ENCODE measurements at places on chromosomes 3 and 15. TPM values are rescaled to one million over a fixed set of nuclear protein-coding genes. Genes with fewer than 3 reads are reported as not detected.

The UBE2E1 gene
- 43.7 TPM for polyA plus RNA-seq

The SNRK gene
- polyA plus RNA-seq: 9.3 TPM

The ECE2 gene
- not detected for polyA plus RNA-seq

The NANOGP8 gene
- 0.34 TPM for polyA plus RNA-seq

The PYDC2 gene
- not detected for polyA plus RNA-seq

The PIGX gene
- polyA plus RNA-seq: 8.3 TPM

The PDE8A gene
- 11.9 TPM for polyA plus RNA-seq

The LRRC49 gene
- polyA plus RNA-seq: 115 TPM

The WDR93 gene
- polyA plus RNA-seq: not detected

The FAM107A gene
- 47.9 TPM for polyA plus RNA-seq

DNA sequence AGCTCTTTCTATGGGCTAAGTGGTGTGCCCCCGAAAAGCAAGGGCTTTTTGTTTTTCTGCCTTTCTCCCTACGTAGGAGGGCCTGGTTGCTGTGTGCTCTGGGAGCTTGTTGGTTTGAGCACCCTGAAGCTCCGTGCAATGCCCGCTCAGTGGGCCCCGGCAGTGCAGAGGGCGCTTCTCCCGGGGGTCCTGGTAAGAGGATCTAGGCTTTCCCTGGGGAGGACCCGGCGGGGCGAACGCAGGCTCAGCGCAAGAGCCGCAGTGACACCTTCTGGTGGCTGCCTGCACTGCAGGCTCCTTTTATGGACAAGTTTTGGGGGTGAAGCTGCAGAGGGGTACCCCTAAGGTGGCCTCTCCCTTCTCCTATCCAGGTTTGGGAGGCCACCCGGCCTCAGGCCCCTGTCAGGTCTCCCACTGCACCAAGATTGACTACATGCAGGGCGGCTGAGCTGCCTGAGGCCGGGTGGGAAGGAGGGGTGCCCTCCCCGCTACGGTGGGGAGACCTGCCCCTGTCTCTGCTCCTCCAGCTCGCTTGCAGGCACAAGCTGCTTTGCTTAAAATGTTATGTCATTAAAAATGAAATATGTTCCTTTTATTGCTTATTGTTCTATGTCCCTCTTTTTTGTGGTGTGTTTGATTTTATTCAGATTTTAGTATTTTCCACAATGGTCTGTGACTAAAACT is 387.9 kb downstream of the GABRG3 start:
- DNase-seq: no peak

- no peak for DNase-seq
These were observed 221.2 kb upstream of the ALCAM start for GRCh38 chr3:105145511-105145910.

DNA sequence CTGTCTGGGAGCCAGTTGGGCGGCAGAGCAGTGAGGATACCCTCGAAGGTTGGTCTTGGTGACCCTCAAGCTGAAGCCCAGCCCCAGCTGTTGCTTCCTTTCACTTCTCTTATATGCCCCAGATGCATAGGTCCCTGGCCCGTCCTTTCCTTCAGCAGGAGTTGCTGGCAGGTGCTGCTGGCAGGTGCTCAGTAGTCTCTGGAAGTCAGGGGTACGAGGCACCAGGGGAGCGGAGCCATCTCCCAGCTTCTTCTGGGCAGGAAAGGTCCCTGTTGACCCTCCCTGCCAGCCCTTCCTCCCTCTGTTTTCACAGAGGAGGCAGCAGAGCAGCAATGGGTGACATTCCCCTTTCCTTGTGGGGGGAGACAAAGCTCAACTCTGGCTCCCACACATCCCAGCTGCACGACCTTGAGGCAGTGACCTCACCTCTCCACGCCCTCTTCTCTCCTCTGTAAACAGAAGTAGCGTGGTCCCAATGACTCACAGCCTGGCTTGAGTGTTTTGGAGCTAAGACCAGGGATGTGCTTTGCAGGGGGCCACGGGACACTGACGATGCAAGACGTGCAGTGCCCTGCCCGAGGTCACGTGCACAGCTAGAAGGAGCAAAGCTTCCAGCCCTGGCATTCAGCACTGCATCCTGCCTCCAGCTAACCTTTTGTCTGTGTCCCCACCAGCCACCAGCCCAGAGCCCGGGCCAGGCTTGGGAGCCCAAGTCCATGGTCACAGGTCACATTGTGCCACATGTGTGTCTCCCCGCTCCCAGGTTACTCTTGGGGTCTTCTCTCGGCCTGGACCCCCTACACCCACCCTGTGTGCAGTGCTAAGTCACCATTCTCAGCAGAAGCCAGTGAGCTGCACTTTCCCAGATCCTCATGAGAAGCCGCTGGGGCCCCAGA is 49.7 kb downstream of the SLC6A6 start:
- DNase-seq: peak; percentile 72

GRCh38 chr3:126773167-126773566 is 69.1 kb downstream of the CHCHD6 start:
- DNase-seq: no peak

- no peak for DNase-seq
These were observed 60.5 kb downstream of the MYRIP start for GRCh38 chr3:39869890-39870289.

DNA sequence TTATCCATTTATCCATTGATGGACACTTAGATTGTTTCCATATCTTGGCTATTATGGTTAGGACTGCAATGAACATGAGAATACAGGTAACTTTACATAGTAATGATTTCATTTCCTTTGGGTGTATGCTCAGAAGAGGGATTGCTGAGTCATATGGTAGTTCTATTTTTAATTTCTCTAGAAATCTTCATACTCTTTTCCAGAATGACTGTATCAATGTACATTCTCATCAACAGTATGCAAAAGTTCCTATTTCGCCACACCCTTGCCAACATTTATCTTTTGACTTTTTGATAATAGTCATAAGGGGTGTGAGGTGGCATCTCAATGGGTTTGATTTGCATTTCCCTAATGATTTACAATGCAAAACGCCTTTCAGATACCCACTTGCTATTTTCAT is 6.2 kb upstream of the NIPA1 start:
- no peak for DNase-seq

DNA sequence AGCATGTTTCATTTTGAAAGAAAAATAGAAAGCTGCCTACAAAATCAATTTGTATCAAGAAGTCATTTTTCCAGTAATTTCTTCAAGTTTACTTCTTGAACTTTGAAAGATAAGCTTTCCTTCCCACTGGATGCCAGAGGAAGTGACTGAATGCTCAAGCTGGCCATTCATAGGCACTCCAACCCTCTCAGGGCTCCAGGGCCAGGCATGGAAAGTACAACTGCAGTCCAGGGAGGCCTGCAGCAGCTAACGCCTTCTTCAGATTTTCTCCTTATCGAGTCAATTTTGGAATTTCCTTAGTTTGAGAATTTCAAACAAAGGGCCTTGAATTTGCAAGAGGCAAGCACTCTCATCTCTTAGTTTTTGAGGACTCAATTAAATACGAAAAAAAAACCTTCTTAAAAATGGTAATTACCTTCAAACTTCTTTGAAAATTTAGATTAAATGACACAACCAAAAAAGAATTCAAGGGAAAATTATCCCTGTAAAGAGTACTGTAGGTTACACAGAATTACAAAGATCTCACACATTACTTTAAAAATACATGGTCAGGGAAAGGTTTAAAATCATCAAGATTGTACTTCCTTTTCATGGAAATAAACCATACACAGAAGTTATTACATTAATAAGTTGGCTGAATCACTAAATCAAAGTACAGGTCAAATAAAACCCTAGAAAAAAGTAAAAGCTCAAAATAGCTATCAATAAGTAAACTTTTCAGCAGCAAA is 2.5 kb downstream of the UBP1 start:
- peak; percentile 50 for DNase-seq

- DNase-seq: no peak
These were observed 71.0 kb downstream of the ARHGEF26 start for GRCh38 chr3:154192225-154192624.

- no peak for DNase-seq
These were observed 36.7 kb downstream of the SMAD3 start for GRCh38 chr15:67101911-67102598.

- DNase-seq: no peak
These were observed 136.5 kb upstream of the MLF1 start for GRCh38 chr3:158434412-158435038.

DNA sequence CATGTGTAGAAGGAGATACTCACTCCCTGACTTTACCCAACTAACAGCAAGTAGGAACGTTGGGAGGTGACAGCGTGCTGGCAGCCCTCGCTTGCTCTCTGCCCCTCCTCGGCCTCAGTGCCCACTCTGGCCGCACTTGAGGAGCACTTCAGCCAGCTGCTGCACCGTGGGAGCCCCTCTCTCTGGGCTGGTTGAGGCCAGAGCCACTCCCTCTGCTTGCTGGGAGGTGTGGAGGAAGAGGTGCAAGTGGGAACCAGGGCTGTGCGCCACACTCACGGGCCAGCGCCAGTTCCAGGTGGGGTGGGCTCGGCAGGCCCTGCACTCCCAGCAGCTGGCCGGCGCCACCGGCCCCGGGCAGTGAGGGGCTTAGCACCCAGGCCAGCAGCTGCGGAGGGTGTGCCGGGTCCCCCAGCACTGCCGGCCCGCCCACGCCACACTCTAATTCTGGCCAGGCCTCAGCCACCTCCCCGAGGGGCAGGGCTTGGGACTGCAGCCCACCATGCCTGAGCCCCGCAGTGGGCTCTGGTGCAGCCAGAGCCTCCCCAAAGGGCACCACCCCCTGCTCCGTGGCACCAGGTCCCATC is 68.4 kb upstream of the FRMD4B start:
- DNase-seq: no peak

GRCh38 chr15:96869122-96869521 is 538.6 kb downstream of the NR2F2 start:
- DNase-seq: no peak

- DNase-seq: no peak
These were observed 12.4 kb upstream of the ZNF770 start for GRCh38 chr15:35000511-35000910.

DNA sequence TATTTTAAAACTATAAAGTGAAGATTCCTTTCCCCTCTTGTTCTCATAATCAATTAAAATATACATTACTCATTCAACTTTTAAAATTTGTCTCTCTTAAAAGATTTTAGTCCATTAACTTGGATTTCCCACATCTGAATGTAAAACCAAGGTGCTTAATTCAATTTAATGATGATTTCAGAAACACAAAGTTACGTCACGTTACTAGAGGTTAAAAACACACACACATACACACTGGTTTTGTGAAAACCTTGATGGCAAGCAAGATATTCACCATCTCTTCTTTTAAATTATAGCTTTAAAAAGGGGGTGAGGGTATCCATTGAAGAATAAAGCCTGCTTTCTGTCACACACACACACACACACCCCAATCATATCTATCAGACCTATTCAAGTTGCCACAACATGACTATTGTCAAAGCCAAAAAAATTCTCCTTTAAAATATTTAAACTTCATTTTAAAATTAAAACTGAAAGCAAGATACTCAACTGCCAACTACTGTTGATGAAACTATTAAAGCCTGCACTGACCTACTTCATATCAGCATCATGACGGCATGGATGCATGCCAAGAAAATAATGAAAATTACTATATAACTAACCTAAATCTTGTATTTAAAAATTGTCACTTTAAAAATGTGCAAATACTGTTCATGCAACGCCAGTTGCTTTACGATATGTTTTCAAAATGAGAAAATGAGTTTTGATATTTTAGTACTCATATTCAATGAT is 2.1 kb downstream of the RFX7 start:
- DNase-seq: no peak

DNA sequence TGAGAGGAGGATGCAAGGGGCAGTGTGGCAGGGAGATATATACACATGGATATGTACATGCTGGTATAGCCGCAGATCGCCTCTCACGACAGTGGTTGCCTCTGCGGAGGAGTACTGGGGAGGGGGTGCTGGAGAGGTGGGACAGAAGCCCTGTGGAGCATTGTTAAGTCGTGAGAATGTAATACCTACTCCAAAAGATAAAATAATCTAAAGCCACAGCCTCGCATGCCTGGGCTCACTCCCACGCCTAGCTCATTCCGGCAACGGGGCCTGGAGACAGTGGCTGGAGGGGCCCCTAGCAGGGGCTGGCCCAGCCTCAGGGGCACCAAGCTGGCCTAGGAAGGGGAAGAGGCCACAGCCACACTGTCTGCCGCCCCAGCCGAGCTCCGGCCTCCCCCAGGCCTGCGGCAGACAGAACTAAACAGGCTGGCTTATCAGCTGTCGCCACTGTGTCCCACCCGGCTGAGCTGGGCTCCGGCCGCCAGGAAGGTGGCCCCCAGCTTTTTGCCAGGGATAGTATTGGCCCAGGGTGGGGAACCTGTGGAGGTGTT is 65.1 kb upstream of the LCTL start:
- DNase-seq: no peak

GRCh38 chr15:74414603-74415338 is 19.0 kb downstream of the SEMA7A start:
- DNase-seq: no peak

- no peak for DNase-seq
These were observed 57.5 kb downstream of the LPP start for GRCh38 chr3:188211476-188211875.

DNA sequence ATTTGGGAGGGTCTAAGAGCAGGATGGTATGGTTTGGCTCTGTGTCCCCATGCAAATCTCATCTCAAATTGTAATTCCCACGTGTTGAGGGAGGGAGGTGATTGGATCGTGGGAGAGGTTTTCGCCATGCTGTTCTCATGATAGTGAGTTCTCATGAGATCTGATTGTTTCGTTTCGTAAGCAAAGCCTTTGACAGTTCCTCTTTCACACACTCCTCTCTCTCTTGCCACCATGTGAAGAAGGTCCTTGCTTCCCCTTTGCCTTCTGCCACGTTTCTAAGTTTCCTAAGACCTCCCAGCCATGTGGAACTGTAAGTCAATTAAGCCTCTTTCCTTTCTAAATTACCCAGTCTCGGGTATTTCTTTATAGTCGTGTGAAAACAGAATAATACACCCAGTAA is 553.7 kb downstream of the TAFA4 start:
- DNase-seq: no peak

GRCh38 chr3:126957776-126958637 is 24.9 kb upstream of the PLXNA1 start:
- DNase-seq: peak; percentile 11

- DNase-seq: no peak
These were observed 92.3 kb downstream of the SLC9A9 start for GRCh38 chr3:143755978-143756377.

- DNase-seq: no peak
These were observed 119.0 kb upstream of the LPP start for GRCh38 chr3:188034989-188035388.
